Cardiac fibroblast (primary cell): ENCODE measurements at places on chromosomes 6 and 20.
A peak's percentile ranks its signal among the peaks of the same experiment; 100 is the strongest.

- peak; percentile 49 for DNase-seq
Observed at GRCh38 chr6:45577836-45578504, 200.2 kb upstream of the SUPT3H start.

GRCh38 chr20:45920462-45921336 is 8.7 kb upstream of the PLTP start:
- no peak for DNase-seq

- peak; percentile 25 for DNase-seq
Observed at GRCh38 chr20:58440021-58440767, 51.2 kb downstream of the VAPB start.

- no peak for DNase-seq
Observed at GRCh38 chr20:15597306-15597705, 975.9 kb downstream of the KIF16B start.

DNA sequence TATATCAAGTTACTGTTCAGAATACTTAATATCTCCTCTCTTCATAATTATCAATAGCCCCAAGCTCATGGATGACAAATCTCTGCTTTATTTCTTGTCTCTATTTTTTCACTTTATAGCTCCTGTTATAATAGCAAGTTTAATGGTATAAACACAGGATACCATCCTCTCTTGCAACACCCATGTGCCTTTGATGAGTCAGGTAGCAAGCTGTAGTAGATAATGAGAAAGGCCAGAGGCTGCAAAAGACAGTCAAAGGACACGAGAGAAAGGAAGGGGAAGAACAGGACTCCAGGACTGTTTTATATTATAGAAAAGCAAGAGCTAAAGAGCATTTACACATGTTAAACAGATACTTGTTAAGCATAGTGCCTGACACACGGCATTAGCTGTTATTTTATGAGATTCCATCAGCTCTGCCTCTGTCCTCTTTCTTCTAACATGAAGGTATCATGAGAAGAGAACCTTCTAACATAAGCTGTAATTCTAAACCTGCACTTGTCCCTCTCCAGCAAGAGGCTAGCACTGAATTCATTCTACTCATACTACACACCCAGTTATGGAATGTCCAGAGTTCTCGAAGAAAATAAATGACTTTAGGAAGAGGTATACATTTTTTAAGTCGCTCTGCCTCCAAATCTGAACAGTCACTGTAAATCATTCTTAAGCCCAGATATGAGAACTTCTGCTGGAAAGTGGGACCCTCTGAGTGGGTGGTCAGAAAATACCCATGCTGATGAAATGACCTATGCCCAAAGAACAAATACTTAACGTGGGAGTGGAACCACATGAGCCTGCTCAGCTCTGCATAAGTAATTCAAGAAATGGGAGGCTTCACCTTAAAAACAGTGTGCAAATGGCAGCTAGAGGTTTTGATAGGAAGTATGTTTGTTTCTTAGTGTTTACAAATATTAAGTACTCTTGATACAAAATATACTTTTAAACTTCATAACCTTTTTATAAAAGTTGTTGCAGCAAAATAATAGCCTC is 45.0 kb downstream of the NT5E start:
- peak; percentile 47 for DNase-seq

- no peak for DNase-seq
Observed at GRCh38 chr20:23662276-23662870, 24.6 kb upstream of the CST3 start.

DNA sequence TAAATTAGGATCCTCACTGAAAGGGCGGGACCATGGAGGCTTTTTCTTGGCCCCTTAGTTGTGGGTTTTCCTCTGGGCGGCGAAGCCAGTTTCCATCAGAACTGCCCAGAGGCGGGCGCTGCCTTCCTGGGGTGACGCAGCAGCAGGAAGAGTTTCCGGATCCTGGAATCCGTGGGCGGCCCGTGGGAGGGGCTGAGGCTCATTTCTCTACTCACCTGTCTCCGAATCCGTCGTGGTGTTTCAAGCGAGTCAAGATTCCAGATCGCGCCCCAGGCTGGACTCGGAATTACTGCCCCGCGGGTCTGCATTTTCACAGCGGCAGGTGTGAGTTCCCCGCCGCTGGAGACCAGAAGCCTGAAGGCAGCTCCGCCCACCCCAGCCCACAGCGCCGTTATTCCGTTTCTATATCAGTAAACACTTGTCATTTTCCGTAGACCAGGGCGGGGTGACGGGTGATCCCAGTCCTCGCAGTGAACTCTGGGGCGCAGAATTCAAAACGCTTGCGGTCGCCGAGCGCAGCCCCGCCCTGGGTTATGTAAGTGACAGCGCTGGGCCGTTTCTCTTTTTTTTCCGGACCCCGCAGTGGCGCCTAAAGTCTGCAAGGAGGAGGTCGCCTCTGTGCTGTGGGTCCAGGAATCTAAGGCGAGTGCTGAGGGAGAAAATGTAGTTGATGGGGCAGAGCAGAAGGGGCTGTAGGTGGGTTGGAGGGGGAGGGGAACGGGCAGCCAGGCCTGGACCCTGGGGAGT is 27.2 kb upstream of the POU5F1 start:
- DNase-seq: peak; percentile 77

DNA sequence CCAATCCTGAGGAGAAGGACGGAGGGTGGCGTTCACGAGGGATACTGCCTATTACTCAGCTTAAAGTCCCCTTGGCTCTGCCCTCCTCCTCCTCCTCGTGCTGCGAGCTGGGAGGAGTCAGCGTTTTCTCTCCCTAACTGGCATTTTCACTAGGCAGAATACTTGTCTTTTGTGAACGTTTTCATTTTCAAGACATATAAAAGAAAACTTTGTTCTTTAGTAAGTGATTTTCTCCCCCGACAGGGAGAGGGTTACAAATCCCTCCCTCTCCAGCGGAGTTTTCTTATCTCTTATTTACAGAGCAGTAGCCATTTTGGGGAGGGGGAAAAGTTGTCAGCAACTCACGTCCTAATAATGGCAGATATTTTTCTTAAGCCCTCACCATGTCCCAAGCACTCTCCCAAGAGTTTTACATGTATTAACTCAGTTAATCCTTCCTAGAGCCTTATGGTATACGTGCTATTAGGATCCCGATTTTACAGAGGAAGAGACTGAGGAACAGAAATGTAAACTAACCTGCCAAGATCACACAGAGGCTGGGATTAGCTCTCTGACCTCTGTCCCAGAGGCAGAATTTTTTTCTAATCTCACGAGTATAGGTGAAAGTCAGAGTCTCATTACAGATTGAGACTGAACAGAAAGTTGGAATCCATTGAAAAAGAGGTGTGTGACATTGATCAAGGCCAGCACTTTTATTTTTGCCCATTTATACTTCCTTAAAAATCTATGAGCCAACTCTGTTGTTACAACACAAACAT is 30.0 kb upstream of the ZNF217 start:
- DNase-seq: peak; percentile 83

- no peak for DNase-seq
Observed at GRCh38 chr20:32978009-32978335, 26.3 kb downstream of the SUN5 start.

- no peak for DNase-seq
Observed at GRCh38 chr6:35668096-35668495, 20.6 kb downstream of the FKBP5 start.
